ENCODE measurements at places on chromosomes 7 and 10.
A peak's percentile ranks its signal among the peaks of the same experiment; 100 is the strongest.

DNA sequence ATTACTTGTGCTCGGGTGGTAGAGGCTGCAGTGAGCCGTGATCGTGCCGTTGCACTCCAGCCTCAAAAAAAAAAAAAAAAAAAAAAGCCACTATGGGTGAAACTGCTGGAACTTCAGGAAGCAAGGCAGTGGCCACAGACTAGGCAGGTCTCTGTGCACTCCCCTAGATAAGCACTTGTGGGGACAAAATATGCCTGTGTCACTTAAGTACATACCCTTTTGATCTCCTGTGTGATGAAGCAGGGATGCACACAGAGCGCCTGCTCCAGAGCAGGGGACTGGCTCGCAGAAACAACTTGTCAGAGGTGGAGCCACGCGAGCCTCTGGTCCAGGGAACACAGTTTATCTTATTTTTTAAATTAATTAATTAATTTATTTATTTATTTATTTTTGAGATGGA lies 42.9 kb upstream of the PSAP start:
- no peak for DNase-seq

DNA sequence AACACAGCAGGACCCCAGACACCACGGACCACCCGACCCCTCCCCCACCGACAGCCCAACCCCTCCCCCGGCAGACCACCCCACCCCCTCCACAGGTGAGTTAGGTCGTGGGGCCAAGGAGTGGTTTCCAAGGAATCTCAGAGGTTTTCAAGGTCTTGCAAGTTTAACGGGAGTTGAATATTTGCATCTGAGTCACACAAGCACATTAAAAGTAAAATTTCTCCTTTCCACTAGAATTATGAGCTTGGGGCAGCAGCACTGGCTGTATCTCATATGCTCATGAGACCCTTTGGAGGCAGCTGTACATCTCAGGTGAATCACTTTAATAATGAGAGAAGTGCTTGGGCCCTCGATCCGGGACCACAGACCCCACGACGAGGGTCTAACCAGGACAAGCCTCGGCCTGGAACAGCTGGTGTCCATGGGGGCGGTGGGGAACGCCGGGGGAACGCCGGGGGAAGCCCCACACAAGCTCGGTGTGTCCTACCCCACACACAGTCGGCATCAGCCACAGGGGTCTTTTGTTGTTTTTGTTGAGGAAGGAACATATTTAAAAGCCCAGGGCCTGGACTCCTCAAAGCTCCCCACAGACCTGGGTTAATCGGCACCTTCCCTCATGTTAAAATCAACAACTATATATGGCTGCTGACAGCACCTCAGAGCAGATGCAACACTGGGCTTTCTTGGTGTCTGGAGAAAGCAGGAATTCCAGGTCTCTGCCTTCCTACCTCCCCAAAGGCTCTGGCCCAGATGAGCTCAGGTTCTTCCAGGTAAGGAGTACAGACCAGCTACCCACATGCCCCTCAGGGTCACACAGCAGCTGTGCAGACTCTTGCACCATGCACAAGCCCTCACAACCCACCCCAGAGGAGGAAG lies 130.3 kb downstream of the DIP2C start:
- no peak for DNase-seq

DNA sequence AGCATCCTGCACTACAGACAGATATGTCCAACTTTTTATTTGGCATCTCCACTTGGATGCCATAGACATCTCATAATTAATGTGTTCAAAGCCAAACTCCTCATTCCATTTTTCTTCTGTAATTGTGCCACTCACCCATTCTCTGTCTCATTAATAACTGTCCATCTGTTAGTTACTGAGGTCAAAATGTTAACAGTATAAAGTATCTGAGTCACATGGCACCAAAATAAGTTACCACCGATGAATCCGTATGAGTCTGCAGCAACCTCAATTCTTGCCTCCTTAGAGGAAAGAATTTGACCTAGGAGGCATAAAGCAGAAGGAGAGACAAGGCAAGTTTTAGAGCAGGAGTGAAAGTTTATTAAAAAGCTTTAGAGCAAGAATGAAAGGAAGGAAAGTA lies 16.5 kb upstream of the NT5C3A start:
- no peak for DNase-seq

- DNase-seq: no peak
Measured at GRCh38 chr10:624605-625332, 64.7 kb downstream of the DIP2C start.

DNA sequence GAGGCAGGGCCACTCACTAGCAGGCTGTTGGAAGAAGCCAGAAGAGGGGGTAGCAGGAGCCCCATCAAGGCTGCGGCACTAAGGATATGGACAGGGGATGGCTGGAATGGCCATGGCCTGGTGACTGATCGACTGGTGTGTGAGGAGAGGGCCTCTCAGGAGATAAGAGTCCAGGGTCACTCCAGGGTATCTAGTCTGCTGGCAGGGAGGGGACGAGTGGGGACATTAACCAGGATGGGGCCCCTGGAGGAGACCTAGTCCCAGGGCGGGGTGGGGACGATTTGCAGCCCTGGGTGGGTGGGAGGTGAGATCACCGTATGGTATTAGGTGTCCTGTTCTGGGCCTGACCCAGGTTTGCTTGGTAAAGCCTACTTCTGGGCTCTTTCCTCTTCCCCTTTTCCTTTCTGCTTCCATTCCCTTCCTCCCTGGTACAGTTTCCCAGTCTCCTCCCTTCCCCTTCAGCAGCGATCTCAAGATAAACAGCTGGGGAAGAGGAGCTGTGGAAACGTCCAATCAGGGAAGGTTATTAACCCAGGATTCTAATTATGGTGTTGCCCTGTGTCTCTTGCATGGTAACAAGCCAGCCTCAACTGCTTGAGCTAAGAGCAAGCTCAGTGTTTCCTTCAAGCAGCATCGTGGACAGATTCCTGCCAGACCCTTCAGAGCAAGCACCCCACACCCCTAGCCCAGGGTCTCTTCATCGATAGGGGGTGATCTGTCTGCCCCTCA lies 233.2 kb downstream of the RPS24 start:
- DNase-seq: no peak

GRCh38 chr10:66575251-66575855 lies 350.5 kb upstream of the LRRTM3 start:
- no peak for DNase-seq

GRCh38 chr7:32093415-32094408 lies 23.5 kb upstream of the PDE1C start:
- DNase-seq: no peak

GRCh38 chr10:125559210-125559609 lies 123.8 kb downstream of the TEX36 start:
- peak; percentile 6 for DNase-seq

DNA sequence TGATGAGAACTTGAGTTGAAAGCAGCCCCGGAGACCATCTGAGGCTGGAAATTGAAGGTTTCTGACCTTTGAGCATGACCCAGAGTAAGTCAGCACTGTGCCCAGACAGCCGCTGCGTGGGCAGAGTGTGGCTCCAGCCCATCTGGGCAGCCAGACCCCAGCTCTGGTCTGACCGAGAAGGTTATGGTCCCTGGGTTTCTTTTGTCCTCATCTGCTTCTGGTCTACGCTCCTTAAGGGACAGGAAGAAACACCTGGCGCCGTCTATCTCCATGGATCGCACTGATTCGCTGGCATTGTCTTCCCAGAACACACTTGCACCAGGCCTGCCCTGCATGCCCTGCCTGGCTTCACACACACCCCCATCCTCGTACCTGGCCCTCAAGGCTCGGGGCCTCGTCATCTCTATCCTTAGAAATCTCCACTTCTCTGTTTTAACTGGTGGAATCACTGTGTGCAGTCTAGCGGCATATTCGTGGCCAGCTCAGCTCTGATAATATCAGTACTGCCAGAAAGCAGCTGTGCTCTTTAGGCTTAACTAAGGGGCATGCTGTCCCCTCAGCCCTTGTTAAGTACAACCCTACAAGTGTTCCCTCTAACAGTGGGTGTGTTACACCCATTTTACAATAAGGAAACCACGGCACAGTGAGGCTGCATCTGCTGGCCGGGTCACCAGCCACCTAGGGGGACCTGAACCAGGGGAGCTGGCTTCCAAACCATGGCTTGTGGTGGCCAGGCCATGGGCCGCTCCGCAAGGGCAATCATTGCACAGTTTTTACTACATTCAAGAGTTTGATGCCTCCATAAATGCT lies 127.7 kb downstream of the ADCY1 start:
- DNase-seq: no peak

DNA sequence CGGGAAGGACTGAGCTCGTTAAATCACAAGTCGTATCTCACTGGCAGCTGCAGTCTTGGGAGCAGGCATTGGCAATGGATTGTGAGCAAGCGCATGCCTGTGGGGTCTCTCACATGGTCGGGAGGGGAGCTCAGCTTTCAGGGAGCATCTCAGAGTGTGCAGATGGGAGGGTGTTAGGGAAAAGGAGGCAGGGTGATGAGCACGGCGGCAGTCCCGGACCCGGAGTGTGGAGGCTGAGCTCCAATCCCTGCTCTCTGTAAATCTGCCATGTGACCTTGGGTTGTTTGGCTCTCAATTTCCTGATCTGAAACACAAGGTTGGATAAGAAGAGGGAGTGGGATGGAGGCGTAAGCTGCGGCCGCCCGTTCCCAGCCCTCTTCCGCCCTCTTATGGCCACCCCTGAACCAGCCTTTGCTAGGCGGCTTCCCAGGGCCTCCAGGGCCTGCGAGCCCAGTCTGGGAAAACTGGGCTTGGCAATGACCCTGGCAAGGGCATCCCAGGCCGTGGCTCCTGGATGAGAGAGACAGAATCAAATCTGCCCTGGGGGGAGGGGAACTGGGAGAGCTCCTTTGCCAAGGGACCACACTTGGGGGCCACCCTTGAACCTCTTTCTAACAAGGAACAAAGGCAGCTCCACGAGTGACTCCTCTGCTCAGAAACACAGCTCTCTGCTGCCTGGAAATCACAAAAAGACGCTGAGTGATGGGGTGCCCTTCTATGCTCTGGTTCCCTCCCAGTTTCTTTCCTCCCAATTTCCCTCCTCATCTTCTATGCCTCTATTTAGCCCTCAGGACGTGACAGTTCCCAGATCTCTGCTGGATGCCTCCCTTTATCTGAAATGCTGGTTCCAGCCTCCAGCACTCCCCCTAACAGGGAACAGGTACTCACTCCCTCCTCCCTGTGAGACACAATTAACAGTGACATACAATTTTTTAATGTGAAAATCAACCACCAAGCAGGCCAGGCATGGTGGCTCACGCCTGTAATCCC lies 41.7 kb upstream of the LOXL4 start:
- no peak for DNase-seq

DNA sequence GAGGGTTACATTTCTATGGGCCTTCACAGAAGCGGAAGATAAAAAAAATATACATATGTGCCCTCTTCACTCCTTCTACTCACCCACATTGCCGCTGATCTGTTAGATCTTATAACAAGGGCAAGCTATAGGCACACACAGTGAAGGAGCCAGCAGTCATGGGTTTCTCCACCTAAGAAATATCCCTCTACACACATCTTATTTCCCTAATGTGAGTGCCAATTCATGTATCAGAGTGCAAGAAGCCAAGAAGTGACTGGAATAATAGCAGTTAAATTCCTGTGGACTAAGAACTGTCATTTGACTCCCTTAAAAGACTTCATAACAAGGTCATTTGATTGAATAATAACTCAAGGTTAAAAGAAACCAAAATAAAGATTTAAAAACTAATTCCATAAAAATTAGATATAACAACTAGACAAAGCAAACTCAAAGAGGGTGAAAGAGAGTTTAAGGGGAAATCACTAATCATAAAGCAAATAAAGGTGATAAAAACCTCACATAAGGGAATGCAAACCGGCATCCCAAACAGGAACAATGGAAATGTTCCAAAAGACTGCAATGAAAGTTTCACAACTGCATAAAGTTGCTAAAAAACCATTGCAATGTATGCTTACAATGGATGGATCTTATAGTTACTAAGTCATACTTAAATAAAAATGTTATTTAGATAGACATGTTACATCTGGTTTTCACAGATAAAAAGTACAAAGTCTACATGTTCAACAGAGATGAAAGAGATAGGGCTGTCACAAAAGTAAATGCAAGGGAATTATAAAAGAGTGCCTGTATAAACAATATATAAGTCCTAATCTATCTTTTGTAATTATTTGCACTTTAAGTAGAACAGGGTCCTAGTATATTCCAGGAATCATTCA lies 42.8 kb downstream of the ARHGAP21 start:
- DNase-seq: no peak

GRCh38 chr7:141704741-141705140 lies 2.8 kb upstream of the DENND11 start:
- DNase-seq: no peak

GRCh38 chr10:75444781-75445386 lies 13.5 kb downstream of the LRMDA start:
- no peak for DNase-seq

DNA sequence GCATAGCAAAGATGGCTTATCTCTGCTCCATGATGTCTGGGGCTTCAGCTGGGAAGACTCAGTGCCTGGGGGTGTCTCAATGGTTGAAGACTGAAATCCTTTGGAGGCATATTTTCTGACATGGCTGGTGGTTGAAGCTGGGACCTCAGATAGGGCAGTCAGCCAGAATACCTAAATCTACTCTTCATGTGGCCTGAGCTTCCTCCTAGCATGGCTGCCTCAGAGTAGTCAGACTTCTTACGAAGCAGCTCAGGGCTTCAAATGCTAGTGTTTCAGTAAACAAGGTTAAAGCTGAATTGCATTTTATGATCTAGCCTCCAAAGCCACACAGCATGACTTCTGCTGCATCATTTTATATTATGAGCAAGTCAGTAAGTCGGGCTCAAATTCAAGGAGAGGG lies 2.6 kb upstream of the BRAF start:
- no peak for DNase-seq

- no peak for DNase-seq
Measured at GRCh38 chr7:78901566-78901965, 551.9 kb downstream of the MAGI2 start.

DNA sequence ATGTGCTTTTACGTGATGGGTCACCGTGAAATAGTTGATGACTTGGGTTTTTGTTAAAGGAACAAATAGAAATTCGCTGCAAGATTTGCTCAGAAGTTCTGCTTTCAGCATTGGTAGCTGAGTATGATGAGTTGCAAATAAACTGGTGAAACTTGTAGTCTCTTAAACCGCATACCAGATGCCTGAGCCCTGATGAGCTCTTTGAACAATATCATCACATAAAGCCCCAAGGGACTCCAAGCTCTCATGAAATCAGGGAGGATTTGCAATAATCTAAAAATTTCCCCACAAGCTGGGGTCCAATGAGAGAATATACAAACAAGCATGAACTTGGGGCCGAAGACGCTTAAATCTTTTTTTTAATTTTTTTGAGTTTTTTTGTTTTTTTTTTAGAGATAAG lies 312.4 kb downstream of the CALN1 start:
- no peak for DNase-seq

DNA sequence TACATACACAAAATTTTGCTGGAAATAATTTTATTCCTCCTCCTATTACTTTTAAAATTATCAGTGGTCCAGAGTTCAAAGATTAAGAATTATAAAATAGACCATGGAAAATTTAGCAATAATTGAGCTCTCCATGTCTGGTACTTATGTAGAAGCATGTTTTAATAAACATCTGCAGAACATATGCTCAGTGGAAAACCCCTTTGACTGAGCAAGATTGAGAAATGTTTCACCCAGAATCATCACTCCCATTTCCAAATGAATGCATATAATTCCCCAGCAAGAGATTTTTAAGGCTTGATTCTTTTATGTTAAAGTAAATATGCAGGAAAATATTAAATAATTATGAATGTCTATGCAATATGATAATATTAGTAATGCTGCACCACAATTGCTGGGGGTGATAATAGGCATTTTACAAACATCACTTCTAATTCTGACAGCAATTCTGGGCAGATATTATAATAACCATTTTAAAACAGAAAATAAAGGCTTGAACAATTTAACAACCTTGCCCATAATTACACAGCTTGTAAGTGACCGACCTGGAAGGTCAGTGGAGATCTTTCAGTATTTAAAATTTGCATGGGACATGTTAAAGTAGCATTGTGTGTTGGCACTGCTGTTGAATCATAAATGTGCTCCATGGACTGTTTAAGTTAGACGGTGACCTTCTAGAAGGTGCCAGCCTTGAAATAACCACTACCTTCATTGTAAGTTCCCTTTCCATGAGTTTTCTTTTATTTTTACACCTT lies 45.6 kb upstream of the TES start:
- DNase-seq: no peak

Measured in NCI-H2029 treated with DMSO at 0.1 percent for 48 hours (cell line).